ENCODE measurements at places on chromosomes 2 and 18.

GRCh38 chr2:19363474-19363778 lies 5.0 kb upstream of the OSR1 start:
- no peak for DNase-seq

DNA sequence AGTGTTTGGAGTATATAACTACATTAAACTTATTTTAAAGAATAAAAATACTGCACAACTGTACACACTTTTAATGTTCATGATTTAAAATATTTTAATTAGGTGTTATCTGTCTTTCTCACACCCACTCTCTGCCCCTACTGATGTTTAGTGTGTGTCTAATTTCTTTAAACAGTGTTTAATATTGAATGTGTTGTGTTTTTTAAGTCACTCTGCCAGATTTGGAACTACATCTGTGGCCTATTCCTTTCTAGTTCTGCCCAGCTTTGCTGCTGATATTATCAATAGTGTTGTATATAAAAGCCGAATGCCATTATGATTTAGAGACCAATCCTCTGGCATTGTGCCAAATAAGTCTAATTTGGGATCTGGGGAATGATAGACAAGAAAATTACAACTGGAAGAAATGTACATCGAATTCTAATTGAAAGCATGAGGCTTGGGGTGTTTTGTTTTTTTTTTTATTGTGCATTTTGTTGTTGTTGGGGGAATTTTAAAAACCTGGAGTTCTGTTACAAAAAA lies 398.0 kb downstream of the CPS1 start:
- DNase-seq = no peak

DNA sequence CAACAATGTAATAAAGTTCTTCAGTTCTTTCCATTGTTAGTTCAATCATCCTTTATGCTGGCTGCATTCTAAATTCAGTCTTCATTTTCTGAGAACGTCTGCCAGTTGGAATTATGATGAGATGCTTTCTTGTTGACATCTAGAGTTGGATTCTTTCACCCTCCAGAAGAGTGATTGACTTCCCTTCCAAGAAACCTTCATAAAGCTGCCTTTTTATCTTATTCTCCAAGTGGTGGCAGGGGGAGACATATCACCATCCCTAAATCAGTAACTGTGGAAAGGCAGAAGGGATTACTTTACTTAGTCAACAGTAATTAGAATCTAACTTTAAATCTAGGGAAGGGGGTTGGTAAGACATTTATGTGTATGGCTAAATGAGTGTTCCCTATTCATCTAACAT lies 86.8 kb upstream of the GULP1 start:
- no peak for DNase-seq

GRCh38 chr2:110166266-110166665 lies 38.5 kb downstream of the NPHP1 start:
- DNase-seq = no peak

DNA sequence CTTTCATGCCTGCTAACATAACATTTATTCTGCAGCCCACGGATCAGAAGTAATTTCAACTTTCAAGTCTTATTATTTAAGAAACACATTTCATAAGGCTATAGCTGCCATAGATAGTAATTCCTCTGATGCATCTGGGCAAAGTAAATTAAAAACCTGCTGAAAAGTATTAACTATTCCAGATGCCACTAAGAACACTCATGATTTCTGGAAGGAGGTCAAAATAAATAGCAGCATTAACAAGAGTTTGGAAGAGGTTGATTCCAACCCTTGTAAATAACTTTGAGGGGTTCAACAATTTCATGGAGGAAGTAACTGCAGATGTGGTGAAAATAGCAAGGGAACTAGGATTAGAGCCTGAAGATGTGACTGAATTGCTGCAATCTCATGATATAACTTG lies 77.6 kb downstream of the CCDC148 start:
- no peak for DNase-seq

- DNase-seq = no peak
Measured at GRCh38 chr18:62828091-62828640, 112.8 kb downstream of the PHLPP1 start.

- DNase-seq = no peak
Measured at GRCh38 chr2:64910972-64911433, 78.2 kb upstream of the SLC1A4 start.

DNA sequence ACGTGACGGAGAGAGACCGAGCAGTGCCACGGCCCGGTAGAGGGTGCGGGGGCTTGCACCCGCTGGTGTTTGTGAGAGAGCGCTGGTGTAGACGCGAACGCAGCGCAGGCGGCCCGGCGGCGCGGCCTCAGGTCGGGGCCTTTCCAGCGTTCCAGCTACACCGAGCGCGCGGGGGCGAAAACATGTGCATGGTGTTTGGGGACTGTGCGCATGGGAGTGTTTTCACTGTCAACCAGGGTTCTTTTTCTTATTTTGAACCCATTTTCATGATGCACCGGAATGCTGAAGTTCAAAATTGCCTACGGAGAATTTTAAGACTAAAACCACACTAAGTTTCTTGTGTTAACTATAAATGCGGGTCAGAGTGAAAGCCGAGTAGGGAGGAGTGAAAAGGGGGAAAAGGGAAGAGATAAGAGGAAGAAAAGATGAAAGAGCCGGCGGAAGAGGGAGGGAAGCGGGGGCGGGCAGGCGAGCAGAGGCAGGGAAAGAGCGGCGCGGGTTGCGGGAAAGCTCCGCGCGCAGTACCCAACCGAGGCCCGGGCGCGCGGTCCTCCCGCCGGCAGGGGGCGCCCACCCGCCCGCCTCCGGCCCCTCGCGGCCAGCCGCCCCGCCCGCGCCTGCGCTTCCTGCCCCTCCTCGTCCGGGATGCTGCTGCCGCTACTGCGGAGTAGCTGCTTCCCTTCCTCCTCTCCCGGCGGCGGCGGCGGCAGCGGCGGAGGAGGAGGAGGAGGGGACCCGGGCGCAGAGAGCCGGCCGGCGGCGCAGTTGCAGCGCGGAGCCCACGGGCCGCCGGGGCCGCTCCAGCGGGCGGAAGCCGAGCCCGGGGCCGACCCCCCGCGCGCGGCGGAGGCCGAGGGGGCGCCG lies at the start of gene RAB12:
Gene RAB12, plus strand, starts transcription at position 643 of the 864 bp plus-strand sequence. Its CDS starts 3 bp downstream, at position 646.
- DNase-seq = peak; percentile 14

- DNase-seq = no peak
Measured at GRCh38 chr18:2150566-2150965, 420.7 kb downstream of the METTL4 start.

DNA sequence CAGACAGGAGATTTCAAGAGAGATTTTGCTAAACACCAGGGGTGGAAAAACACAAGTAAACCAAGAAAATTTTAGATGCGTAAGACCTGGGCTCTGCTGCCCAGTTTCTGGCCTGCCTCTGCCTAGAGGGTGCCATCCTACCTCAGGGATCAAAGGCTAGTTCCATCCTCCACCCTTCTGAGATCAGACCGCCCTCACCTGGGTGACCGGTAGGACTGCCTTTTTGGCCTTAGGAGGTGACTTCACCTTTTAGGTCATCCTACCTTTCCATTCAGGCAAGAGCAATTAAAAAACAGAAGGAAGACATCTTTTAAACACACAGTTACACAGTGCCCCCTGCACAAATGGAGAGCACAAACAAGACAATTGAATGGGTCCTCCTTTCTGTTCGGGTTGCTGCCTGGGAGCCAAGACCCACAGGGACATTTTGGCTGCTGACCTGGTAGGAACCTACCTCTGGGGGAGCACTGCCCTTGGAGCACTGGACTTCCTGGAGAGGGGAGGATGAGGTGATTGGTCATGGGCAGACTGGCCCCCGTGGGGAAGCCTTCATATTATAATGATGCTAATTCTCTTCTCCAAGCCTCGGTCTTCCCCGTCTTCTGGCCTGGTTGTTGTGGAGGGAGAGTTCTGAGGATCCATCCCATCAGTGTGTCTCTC lies 3.1 kb downstream of the PSD4 start:
- no peak for DNase-seq

DNA sequence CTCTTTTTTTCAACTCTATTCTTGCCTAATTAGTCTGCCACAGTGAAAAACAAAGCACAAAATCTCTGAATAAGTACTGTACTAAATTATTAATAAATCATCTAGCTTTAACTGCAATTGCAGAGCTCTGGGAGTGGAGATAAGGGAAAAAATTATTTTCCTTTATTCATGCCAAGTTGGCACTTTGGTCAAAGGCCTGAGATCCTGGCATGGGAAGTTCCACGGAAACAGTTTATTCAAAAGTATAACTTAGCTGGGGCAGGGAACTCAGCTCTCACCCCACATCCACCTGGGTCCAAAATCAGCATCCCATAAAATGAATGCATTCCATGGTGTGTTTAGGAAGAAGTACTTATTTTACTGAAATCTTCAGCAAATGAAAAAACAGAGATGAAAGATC lies 185.2 kb upstream of the APCDD1 start:
- no peak for DNase-seq

DNA sequence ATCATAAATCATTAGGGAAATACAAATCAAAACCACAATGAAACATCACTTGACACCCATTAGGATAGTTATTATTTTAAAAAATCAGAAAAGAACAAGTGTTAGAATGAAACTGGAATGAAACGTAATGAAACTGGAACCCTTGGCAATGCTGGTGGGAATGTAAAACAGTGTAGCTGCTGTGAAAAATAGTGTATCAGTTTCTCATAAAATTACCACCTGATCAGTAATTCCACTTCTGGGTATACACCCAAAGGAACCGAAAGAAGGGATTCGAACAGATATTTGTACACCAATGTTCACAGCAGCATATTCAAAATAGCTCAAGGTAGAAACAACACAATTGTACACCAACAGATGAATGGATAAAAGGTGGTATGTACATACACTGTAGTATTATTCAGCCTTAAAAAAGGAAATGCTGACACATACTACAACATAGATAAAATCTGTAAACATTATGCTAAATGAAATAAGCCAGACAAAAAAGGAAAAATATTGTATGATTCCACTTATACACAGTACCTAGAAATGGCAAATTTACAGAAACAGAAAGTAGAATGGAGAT lies 27.0 kb downstream of the ROCK1 start:
- no peak for DNase-seq

DNA sequence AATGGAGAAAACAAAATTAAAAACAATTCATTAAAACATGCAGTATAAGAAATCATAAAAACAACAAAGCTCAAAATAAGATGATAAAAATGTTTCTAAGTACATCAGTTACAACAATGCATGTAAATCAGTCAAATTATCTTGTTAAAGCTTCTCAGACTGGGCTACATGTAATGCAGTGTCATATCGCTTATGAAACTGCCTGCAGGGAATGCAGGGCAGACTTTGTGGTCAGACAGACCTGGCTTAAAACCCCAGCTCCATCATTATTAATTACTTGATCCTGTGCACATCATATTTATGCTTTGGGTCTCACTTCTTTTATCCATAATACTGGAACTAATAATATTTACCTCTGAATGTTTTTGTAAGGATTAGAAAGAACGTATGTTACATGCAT lies 74.6 kb downstream of the PID1 start:
- DNase-seq = no peak

- no peak for DNase-seq
Measured at GRCh38 chr2:231132129-231132528, 7.3 kb upstream of the HTR2B start.

GRCh38 chr2:39123436-39123999 lies 2.7 kb upstream of the SOS1 start:
- DNase-seq = no peak

GRCh38 chr2:85957256-85957655 lies 68.5 kb upstream of the ST3GAL5 start:
- no peak for DNase-seq

- DNase-seq = no peak
Measured at GRCh38 chr2:189674374-189675112, at the start of gene ANKAR. ANKAR (plus strand) TSS chr2:189674670; CDS start chr2:189676491, 1,821 bp downstream.

- DNase-seq = no peak
Measured at GRCh38 chr2:203418271-203418670, 90.1 kb downstream of the ABI2 start.

- no peak for DNase-seq
Measured at GRCh38 chr2:109507217-109507616, 106.5 kb downstream of the SEPTIN10 start.

DNA sequence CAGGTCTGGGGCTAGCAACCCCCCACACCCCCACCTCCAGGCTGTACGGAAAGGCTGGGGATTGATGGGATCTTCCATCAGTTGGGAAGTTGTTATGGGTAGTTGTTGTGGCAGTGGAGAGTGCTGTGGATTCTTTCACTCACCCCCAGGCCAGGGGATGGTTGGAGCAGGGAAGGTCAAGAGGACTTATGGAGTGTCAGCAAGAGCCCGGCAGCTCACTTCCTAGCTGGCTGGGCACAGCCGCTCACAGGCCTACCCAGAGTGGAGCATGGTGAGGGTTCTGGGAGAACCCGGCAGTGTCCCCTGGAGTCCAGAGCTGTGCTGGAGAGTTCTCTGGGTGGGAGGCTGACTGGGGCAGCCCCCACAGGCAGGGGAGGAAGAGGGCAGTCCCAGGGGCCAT lies 122.2 kb downstream of the MSH2 start:
- DNase-seq = no peak

DNA sequence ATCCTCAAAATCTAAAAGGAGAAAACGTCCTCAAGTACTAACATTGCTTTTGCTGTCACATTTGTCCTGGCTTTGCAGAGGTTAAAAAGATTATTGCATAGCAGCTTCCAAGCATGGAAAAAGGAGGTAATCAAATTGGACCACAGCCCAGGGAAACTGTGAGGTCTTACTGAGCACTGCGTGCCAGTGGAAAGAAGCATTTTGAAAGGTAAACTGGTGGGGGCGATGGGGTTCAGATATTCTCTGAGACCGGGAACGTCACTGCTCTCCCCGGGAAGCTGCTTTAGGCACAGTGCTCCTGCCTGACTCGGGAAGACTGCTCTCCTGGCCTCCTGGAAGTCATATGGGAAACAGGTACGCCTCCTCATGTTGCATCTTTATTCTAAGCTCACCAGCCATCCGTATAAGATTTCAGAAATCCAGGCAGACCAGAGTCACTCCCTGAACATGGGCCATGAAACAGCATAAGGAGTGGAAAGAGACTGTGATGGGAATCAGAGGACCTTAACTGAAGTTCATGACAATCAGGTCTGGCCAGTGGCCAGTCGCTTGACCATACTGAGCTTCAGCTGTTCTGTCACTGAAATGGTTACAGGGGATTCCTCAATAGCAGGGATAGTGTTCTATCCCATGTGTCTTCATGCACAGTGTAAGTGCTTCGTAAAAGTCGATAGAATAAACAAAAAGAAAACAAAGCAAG lies 284.1 kb downstream of the TRIB2 start:
- no peak for DNase-seq

GRCh38 chr2:173415431-173416381 lies 61.0 kb downstream of the CDCA7 start:
- DNase-seq = peak; percentile 97

DNA sequence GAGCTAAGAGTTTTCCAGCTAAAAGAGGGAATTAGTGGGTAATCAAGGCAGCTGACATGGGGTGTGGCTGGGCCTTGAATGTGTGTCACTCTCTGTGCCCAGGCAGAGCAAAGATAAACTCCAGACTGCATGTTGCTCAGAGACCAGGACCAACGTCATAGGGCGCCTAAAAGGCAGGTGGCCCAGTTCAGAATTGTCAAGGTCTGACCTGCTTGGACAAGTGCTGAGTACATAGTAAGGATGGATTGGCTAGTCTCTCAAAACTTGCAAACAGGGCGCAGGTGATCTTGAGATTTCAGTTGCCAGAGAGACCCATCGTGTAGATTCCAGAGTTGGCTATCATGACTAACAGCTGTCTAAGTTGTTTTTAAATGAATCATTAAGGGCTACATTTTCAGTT lies 19.0 kb downstream of the CLUL1 start:
- no peak for DNase-seq
